ENCODE measurements at places on chromosomes 5 and 9.

DNA sequence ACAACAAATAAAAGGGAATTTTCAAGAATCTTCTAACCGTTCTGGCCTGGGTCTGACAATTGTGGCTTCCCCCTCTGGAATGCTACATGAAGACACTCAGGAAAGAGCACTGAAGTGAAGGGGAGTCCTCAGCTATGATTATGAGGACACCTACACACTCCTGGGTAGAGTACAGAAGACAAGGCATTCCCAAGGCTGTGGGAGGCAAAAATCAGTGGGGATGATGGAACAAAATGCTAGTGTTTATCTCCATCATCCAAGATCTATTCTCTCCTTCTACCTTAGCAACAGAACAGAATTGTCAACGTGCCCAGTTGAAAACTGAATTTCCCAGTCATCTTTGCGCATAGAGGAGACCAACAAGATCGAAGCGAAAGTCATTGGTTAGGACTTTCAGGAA, 130.1 kb upstream of the LARP1 start:
- DNase-seq: no peak

DNA sequence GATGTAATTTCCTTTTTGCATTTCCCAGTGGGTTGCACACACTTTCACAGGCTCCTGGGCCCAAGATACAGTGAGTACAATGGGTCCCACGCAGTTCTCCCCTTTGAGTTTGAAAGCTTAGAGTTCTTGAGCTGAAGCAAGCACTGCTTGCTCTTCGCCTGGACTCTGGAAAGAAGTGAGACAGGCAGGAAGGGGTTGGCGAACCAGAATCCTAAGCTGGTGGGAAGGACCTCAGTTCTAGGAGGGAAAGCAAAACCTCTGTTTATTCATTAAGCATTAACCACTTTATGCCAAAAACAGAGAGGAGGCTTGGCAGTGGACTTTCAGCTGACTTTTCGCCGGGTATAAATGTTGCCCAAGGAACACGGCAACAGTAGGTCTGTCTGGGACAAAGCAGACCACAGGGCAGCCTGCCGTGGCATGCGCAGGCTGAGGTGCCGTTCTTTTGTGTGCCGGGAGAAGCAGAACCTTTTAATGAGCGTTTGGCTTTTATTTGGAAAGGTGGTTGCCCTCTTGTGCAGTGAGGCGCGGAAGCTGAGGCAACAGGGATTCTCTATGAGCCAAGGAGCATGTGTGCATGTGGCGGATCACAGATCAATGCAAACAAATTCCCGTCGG, 239.9 kb upstream of the PANK3 start:
- peak; percentile 49 for DNase-seq

- DNase-seq: no peak
Observed at GRCh38 chr5:141692533-141692888, 10.5 kb upstream of the ARAP3 start.

GRCh38 chr5:59496524-59497134, 396.9 kb downstream of the PDE4D start:
- no peak for DNase-seq

- peak; percentile 18 for DNase-seq
Observed at GRCh38 chr9:129962451-129962864, 80.5 kb downstream of the FNBP1 start.

- no peak for DNase-seq
Observed at GRCh38 chr5:117590944-117591343, 1016.3 kb upstream of the SEMA6A start.

- DNase-seq: peak; percentile 89
Observed at GRCh38 chr9:134361843-134362414, 35.7 kb downstream of the RXRA start.

All from left lobe of liver (tissue), 2 donors.